ENCODE measurements at places on chromosomes 3 and 15.

GRCh38 chr3:12194669-12195161, 36.0 kb upstream of the TIMP4 start:
- DNase-seq, result no peak

DNA sequence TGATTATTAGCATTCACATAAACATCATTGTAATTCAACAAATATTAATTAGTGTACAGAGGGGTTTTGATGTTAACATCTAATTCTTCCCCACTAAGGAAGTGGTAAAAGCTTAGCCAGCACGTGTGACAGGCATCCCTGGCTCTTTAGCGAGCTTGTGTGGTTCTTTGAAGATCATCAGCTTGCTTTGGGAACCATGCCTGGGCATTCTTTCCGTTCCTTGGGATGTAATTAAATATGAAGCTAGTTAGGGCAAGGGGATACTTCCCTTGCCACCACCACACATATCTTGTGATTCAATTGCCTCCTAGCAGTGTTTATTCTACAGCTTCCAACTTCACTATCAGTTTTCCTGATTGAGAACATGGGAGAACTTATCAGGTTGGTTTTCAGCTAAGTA, 246.5 kb downstream of the MYRIP start:
- DNase-seq, result no peak

DNA sequence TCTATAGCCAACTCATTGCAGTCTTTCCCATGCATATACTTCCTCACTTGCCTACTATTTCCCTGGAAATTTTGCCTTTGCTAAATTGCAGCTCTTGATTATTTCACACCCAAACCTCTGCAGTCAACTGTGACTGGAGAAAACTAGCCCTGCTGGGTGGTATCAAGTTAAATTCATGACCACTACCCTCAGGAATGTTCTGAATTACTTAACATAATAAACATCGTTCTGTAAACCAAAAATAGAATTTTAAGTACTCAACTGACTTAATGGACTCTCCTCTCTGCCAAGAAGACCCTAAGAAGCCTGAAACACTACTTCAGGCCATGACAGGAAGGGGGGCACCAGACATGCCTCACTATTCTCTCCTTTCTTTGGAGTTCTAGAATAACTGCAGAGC, 1278.0 kb upstream of the GBE1 start:
- no peak for DNase-seq

DNA sequence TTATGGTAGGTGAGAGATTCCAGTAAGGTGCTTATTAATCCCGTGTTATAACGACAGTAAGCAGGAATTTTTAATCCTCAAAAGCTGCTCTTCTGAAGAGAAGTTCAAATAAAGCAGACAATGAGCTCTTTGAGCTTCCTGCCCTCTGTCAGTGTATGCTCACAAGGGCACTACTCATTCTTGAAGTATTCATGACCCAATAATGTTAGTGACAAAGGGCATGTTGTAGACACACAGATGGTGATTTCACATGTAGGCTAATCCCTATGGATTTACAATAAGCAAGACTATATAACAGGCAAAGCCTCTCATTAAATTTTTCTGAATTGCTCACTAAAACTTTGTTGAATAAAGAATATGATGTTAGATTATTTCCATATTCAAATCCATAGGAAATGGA, 578.6 kb downstream of the RSL24D1 start:
- no peak for DNase-seq
